Central memory CD4-positive, alpha-beta T cell (primary cell): ENCODE measurements at places on chromosomes 12 and 14.

DNA sequence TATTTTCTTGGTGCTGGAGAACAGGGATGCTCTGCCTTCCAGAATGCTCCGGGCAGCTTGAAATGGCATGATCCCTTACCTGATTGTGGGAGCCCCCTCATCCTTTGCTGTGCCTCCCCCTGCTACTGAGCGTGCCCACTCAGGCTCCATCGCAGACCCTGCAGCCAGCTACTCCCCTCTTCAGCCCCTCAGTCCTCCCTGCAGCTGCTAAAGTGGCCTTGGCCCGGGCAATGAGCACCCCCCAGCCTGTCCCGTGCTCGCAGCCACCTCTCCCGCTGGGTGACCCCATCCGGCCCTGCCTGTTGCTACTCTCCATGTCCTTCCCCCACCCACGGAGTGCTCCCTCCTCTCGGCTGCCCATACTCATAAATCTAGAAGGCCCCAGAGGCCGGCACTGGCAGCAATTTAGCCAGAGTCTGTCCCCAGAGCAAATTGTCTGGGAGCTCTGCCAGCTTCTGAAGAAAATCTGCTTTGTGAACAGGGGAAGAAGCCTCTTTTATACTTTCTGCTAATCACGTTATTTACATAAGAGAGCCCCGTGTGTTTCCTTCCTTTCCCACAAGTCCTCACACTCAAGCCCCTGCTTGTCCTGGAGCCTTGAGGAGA is 143.7 kb upstream of the FRMD6 start:
- DNase-seq, result no peak

- DNase-seq, result no peak
Observed at GRCh38 chr12:94261786-94262185, 113.4 kb downstream of the PLXNC1 start.

DNA sequence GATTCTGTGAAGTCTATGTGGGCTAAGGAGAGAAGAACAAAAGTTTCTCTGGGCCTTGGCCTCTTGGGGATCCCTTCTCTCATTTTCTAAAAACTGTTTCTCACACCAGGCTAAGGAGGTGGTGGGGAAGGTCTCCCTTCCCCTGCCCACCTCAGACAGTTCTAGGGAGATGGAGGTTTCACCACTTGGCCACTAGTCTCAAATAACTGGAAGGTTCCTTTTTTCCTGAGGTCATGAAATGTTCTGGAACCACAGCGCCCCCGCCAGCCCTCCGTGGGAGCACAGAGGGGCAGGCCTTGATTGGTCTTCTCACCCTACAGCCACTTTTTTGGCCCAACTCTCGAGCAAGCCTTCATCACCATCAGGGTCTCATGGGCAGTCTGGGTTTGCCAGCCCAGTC is 12.6 kb downstream of the C12orf43 start:
- DNase-seq, result no peak

DNA sequence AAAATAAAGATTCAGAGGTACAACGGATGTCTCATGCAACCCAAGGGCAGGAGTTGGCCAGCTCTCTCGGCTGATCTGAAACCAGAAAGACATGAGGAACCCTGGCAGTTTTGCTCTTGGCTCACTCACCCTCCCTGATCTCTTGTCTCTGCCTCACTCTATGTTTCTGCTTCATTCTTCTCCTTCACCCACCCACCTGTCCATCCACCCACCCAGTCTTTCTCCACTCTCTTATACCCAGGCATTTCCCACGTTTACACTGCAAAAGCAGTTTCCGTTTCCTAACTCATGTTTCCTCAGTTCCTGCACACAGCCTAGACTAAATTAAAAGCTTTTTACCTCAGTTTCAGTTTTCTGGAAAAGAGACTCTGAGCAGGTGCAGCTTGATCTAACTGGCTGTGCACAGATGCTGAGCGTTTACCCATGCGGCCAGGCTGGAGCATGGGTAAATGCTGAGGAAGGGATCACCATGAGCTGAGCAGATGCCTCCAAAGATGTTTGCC is 157.6 kb downstream of the PRKCH start:
- DNase-seq, result no peak

- no peak for DNase-seq
Observed at GRCh38 chr14:49480053-49480760, 106.0 kb downstream of the RPS29 start.

DNA sequence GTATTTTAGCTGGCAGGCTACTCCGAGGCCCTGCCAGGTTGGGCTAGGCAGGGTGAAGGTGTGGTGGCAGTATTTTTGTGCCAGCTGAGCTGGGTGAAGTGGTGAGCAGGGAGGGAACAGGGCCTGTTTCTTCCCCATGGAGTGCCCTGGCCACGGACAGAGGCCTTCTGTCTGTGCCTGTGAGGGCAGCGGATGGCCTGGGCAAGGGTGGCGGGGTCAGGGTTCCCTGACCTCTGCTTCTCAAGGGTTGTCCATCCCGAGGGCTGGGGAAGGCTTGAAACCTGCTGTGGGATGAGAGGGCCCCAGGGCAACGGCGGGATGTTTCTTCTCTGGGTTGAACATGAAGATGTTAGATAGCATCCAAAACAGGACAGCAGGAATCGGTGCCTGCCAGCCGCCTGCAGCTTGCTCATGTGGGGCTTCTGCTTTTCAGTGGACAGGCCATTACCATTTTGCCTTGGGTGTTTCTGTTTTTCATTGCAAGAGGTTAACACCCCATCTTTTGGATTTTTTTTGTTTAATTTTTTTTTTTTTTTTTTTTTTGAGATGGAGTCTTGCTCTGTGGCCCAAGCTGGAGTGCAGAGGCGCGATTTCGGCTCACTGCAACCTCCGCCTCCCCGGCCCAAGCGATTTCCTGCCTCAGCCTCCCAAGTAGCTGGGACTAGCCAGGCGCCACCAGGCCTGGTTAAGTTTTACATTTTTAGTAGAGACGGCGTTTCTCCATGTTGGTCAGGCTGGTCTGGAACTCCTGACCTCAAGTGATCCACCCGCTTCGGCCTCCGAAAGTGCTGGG is 3.3 kb downstream of the MTA1 start:
- no peak for DNase-seq
